ENCODE measurements at places on chromosomes 5 and 9.

GRCh38 chr5:14240359-14240758 lies 97.2 kb downstream of the TRIO start:
- no peak overlapping the region for H3K4me3 ChIP-seq
- H3K27me3 ChIP-seq = no peaks in the 10 kb centered on the region
- no peaks in the 10 kb centered on the region for H3K4me1 ChIP-seq
- H3K27ac ChIP-seq = no peak overlapping the region
- H3K36me3 ChIP-seq = no peaks in the 10 kb centered on the region

DNA sequence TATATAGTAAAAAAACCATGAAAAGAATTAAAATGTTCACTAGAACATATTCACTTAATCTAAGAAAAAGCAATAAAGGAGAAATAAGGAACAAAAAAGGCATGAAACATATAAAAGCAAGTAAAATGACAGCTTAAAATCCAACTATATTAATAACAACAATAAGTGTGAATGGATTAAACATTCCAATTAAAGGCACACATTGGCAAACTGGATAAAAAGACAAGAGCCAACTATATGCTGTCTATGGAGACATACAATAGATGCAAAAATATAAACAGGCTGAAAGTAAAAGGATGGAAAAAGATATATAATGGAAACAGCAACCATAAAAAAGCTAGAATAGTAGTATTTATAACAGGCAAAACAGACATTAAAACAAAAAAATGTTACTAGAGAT lies 70.1 kb downstream of the AP3B1 start:
- no peak overlapping the region for H3K27ac ChIP-seq
- H3K36me3 ChIP-seq = peaks cover 15% of the 10 kb centered on the region
- no peak overlapping the region for H3K4me3 ChIP-seq
- H3K4me1 ChIP-seq = no peaks in the 10 kb centered on the region

DNA sequence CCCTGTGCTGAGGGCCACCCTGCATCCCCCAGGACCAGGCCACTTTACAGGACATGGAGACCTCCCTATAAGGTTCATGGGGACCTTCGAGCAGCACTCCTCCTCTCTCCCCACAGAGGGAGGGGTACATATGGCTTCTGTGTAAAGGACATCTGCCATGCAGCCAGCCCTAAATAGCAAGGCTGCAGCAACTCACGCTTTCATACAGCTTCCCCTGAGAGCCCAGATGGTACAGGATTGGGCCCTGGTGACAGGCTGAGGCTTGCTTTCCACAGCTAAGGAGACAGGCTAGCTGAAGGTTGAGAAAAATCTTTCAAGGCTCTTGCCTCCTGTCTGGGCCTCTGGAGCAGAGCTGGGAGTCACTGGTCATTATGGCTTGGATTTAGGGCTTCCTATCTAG lies 147.0 kb upstream of the ZNF366 start:
- H3K27me3 ChIP-seq = no peaks in the 10 kb centered on the region
- no peak overlapping the region for H3K27ac ChIP-seq
- no peak overlapping the region for H3K4me3 ChIP-seq
- no peaks in the 10 kb centered on the region for H3K36me3 ChIP-seq

- H3K27me3 ChIP-seq = no peaks in the 10 kb centered on the region
- no peak overlapping the region for H3K27ac ChIP-seq
- DNase-seq = no peak
- H3K4me3 ChIP-seq = no peak overlapping the region
- no peaks in the 10 kb centered on the region for H3K4me1 ChIP-seq
- H3K36me3 ChIP-seq = peaks cover 12% of the 10 kb centered on the region
These were observed 6.3 kb downstream of the CLPTM1L start for GRCh38 chr5:1338506-1339070.

- no peaks in the 10 kb centered on the region for H3K27me3 ChIP-seq
- no peak overlapping the region for H3K27ac ChIP-seq
- H3K36me3 ChIP-seq = no peaks in the 10 kb centered on the region
- H3K4me3 ChIP-seq = no peak overlapping the region
- DNase-seq = no peak
These were observed 2215.5 kb downstream of the MAT2B start for GRCh38 chr5:165720901-165721300.

DNA sequence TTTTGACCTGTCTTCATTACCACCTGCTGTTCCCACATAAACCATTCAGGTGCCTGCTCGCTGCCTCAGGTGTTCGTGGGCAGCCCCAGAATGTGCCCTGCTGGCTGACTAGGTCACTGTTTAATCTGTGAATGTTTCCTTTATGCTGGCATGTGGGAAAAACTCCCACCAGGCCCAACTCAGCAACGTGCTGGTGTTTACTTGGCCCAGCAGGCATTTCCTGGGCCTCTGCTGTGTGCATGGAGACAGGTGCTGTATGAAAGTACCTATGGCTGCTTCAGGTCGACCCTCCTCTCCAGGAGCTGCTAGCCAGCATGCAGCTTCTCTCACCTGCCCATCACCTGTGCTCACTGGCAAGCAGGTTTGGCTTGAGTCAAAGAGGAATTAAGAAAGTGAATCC lies 65.8 kb downstream of the RAD23B start:
- no peaks in the 10 kb centered on the region for H3K27me3 ChIP-seq
- H3K27ac ChIP-seq = no peak overlapping the region
- H3K4me1 ChIP-seq = no peaks in the 10 kb centered on the region
- no peak for DNase-seq

DNA sequence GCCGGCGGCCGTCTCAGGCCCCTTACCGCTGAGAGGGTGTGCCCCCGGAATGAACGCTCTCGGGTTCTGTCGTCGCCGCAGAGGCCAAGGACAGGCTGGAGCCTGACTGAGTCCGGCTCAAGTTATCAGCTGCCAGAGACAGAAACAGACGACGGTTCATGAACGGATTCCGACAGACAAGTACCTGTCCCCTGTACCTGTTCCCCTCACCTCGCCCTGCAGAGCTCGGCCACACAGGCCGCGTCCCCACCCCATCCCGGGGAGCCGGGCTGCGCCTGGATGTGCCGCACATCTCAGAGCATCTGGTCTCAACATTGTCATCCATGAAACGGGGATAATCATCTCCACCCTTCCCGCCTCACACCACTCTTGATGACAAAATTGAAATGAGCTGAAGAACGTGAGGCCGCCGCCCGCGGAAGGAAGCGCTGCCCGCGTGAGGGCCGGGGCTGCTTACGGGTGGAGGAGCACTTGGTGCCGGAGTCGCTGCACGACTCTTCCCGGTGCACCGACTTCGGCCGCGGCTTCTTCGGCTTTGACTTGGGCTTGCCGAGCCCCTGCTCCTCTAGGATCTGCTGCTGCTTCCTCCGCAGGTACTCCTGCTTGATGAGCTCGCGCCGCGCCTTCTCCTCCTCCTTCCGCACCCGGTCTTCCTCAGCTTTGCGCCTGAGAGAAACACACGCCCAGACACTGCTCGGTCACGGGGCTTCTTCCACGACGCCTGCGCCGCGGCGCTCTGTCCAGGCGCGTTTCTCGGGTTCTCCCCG lies 89.2 kb downstream of the CAMSAP1 start:
- DNase-seq = no peak
- no peaks in the 10 kb centered on the region for H3K4me1 ChIP-seq
- H3K27me3 ChIP-seq = no peaks in the 10 kb centered on the region
- peaks cover 4% of the 10 kb centered on the region for H3K36me3 ChIP-seq

DNA sequence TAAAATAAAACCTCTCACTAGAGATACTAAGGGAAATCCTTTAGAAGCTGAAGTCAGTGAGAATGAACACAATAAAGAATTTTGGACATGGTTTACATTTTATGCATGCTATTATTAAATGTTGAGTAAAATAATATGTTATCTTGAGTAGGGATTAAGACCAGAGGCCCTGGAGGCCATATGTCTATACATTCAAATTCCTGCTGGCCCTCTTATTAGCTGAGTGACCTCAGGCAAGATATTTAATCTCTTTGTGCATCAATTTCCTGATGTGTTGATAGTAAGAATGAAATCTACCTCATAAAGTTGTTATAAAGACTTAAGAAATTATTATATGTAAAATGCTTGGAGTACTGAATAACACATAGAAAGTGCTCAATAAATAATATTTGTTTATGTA lies 281.1 kb upstream of the KLF4 start:
- no peak overlapping the region for H3K4me3 ChIP-seq
- no peak for DNase-seq
- H3K36me3 ChIP-seq = no peaks in the 10 kb centered on the region
- no peaks in the 10 kb centered on the region for H3K27me3 ChIP-seq
- no peak overlapping the region for H3K27ac ChIP-seq
- no peaks in the 10 kb centered on the region for H3K4me1 ChIP-seq

DNA sequence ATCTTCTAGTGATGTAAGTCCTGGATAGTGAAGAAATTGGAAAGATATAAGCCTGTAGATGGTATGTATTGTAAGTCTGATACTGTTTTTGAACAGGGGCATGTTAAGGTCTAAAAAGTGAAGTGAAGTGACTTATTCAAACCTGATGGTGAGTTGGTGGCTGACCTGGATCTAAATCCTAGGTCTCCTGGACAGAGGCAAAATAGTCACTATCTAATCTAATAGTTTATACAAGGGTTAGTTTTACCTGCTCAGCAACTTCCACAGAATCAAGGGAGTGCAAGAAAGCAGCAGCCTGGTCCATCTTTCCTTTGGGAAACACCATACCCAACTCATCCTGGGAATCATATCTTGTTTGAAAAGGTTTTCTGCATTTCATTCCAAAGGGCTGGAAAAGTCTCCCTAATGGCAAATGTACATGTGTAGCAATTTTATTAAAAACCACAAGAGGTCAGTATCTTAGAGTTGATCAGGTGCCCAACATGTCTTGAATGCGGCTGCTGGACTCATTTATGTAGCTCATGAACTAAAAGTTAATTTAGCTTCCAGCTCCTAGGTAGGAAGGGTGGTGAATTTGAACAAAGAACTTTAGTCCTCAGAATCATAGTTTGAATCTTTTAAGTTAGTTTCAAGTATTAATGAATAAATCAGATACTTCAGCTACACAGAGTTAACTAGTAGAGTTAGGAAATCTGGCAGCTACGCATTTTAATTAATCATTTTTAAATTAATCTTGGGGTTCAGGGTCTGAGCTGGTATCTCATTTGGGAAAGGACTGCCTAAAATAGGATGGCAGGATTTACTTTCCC lies 26.0 kb downstream of the SKP2 start:
- no peak overlapping the region for H3K4me3 ChIP-seq
- no peaks in the 10 kb centered on the region for H3K4me1 ChIP-seq
- H3K27ac ChIP-seq = no peak overlapping the region
- no peaks in the 10 kb centered on the region for H3K27me3 ChIP-seq

- DNase-seq = no peak
- no peaks in the 10 kb centered on the region for H3K4me1 ChIP-seq
- no peak overlapping the region for H3K4me3 ChIP-seq
- H3K27me3 ChIP-seq = no peaks in the 10 kb centered on the region
- no peaks in the 10 kb centered on the region for H3K36me3 ChIP-seq
- no peak overlapping the region for H3K27ac ChIP-seq
These were observed 88.7 kb downstream of the PRKACG start for GRCh38 chr9:68925175-68925574.

- no peak for DNase-seq
- H3K27ac ChIP-seq = no peak overlapping the region
- H3K4me1 ChIP-seq = no peaks in the 10 kb centered on the region
- H3K27me3 ChIP-seq = no peaks in the 10 kb centered on the region
- no peak overlapping the region for H3K4me3 ChIP-seq
These were observed 22.8 kb downstream of the PTCH1 start for GRCh38 chr9:95494022-95494415.

Measured in breast epithelium (tissue), 4 donors.